ENCODE measurements at places on chromosomes 12 and 14.

GRCh38 chr12:63036216-63036973 lies 101.4 kb upstream of the PPM1H start:
- DNase-seq = no peak

- DNase-seq = no peak
These were observed 148.9 kb downstream of the PLEKHA5 start for GRCh38 chr12:19278407-19278806.

DNA sequence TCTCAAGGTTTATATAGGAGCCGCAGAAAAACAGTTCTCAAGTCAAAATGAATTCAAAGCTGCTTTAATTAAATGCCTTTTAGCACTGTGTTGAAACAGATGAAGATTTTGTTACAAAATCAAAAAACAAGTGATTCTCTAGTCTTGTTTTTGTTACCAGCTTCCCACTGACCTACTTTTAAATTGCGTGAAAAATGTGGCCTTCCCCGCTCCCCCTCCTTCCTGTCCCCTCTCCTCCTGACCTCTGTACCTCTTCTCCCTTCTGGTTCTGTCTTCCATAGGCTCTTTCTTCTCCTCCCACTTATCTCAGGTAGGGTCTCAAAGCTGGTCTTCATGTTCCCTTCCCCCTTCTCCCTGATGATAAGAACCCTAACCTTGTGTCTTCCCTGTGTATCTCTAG lies 90.0 kb upstream of the MDM1 start:
- DNase-seq = no peak

- no peak for DNase-seq
These were observed 50.6 kb downstream of the DUSP16 start for GRCh38 chr12:12511895-12512711.

GRCh38 chr12:93184672-93185368 lies 192.9 kb upstream of the NUDT4 start:
- DNase-seq = no peak
